Central memory CD4-positive, alpha-beta T cell (primary cell): ENCODE measurements at places on chromosomes 7 and 10.

- DNase-seq, result no peak
Observed at GRCh38 chr10:86359111-86359510, 7.5 kb downstream of the GRID1 start.

DNA sequence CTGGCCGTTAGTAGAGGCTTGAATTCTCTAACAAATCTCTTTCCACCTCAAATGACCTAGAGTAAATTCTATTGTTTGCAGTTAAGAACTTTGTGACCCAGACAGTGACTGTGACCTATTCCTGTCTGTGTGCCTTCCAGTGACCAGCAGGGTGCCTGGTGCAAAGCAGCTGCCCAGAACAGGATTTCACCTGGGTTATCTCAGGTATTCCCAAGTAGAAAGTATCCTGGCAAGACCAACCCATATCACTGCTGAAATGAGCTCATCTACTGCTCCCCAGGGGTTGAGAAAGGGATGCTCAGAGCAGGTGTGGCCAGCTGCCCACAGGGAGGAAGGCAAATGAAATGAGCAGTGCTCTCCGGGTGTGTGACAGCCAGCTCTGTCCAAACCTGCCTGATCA, 2.1 kb upstream of the MSMB start:
- DNase-seq, result no peak

DNA sequence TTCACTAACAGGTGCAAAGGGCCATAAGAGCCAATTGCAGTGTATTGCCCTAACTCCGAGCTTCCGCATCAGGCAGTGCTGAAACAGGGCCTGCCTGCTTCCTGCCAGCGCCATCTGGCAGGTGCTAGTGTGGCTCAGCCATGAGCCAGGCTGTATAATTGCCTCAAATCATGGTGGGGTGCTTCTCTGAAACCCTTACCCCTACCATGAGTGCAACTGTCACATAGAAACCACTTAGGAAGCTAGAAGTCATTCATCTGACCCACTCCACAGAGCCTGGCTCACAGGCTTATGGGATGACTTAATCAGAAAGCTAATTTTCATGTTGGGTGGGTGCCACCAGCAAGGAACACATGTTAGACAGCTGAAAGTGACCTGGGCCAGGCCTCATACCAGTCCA, 133.3 kb upstream of the LAMB4 start:
- DNase-seq, result no peak

- no peak for DNase-seq
Observed at GRCh38 chr10:16929069-16929468, 111.8 kb upstream of the RSU1 start.

- DNase-seq, result no peak
Observed at GRCh38 chr10:44908066-44908749, 2.9 kb upstream of the TMEM72 start.

DNA sequence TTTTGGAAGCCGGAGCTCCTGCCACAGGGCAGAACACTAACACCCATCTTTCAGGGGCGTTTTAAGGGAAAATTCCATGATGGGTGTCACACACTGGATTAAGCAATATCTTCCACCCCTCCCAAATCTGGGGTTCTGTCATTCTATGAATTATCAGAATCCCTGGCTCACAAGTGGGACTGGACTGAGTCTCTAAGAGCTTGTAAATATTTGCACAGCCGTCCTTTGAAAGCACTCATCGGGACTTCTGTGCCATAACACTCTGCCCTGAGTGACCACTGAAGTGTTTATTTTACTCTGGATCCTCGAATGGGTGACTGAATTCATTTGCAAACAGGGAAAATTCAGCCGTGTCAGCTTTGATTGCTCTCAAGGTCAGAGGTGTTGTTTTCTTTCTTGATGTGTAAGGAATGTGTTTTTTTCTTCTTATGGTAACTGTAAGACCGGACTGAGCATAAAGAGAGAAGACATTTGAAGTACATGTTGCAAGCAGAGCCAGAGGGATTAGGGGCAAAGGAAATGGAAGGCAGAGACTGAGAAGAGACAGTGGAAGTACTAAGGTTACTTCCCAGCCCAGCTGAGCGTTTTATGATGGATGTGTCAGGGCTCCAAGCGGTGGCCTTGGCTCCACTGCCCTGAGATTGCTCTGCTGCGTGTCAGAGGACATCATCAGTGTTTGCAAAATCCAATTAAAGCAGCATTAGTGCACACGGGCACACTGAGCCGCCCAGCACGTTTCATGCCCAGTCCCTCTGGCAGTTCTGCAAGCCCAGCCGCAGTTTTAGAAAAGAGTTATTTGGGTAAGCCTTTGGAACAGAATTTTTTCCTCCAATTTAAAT, 17.7 kb upstream of the GTPBP4 start:
- DNase-seq, result no peak

DNA sequence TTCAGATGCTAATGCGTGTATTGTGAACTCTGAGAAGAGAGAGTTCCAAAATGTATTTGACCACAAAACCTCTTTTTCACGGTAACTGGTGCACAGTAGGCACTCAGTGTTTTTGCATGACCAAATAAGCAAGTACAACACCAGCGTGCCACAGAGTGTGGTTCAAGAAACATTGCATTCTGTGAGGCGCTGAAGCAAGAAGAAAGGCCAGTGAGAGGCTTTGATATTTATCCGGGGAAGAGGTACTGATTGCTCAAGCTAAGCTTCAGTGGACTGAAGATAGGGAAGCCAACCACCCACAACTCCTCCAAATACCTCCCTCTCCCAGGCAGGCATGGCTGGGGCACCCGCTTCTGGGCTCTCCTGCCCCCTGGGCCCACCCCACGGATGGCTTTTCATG, 611.2 kb downstream of the SDK1 start:
- no peak for DNase-seq

- no peak for DNase-seq
Observed at GRCh38 chr10:34835908-34836508, 20.9 kb upstream of the PARD3 start.

DNA sequence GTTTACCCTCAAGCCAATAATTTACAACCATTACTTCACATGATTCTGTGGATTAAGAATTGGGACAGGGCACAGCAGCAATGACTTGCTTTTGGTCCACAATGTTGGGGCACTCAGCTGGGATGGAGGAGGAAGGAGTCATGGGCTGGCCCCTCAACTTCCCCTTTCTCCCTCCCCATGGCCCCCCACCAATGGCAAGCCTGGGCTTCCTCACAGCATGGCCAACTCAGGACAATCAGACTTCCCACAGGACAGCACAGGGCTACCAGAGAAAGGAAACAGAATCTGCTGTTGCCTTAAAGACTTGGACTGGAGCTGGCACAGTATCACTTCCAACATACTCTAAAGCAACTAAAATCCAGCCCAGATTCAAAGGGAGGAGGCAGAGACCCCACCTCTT, 160.7 kb downstream of the PTPN20 start:
- DNase-seq, result no peak

DNA sequence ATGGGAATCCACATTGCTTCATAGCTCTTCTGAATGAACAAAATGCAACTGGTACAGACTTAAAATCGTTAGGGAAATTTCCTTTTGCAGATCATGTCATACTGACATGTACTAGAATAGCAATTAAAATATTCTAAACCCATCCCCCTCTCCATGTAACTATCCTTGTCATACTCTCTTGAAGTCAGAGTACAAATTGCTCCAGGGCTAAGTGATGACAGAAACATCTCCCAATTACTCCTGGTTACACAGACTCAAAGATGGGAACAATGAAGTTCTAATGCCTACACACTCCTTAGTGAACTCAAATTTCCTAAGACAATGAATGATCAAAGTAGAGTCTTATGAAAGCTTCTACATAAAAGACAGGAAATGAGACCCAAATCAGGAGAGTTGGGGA, 87.2 kb downstream of the PDE1C start:
- no peak for DNase-seq

- DNase-seq, result no peak
Observed at GRCh38 chr10:19316204-19316870, 267.7 kb downstream of the MALRD1 start.

DNA sequence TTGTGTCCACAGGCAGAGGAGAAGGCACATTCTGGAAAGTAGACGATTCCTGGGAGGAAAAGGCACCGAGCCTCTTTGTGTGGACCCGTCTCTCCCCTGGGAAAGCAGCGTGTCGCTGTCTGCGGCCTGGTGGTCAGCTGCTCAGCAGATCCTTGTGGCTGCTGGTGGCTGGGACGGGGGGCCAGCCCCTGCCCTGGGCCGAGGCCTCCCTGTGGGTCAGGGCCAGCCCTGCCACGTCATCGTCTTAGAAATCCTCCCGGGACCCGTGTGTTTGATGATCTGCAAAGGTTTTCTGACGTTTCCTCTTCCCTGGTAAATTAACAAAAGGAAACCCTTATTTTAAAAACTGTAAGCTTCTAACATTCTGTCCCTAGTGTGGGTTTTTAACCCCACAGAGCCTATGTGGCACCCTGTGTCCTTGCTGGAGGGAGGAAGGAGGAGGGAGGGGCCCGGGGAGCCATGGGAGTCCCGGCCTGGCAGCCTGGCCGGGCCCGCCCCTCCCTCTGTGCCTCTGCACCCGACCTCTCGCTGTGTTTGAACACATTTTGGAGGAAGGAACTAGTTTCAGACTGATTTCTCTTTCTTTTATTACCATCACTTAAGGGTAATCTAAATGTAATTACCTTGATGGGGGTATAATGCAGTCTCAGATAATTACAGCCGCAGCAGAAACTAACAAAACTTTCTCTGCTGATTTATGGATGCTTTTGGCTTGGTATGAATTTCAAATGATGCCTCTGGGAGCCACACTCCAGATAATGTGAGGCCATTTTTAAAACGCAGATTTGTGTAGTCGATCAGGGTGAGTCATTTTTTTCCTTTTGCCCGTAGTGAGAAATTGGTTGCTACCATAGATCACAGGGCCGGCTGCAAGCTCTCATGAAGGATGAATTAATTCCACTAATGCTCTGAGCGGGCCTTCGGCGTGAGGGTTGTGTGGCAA, 85.5 kb downstream of the NKX6-2 start:
- DNase-seq, result no peak

- no peak for DNase-seq
Observed at GRCh38 chr7:84181628-84182027, 13.0 kb downstream of the SEMA3A start.

DNA sequence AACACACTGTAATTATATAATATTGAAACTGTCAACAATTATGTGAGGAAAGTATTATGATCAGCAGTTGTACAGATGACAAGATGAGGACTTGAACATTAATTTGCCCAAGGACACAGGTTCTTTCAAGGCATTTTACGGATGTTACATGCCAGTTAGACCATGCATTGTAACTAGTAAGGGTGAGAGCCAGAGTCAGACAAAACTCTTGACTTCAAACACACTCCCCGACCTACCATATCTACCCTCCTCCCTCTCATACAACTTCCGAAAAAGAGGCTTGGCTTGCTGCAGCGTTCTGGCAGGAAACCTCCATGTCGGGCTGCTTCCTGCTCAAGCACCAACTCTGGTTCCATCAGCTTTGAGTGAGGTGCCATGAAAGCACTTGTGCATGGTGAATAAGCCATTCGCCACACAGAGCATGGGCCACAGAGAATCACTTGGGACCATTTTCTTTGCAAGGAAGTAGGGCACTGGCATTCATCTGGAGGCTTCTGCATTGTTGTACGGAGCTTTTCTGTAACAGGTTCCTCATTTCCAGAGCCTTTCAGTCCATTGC, 53.2 kb downstream of the FOXI2 start:
- no peak for DNase-seq

GRCh38 chr7:105030447-105030846, 16.4 kb downstream of the KMT2E start:
- DNase-seq, result no peak

- DNase-seq, result no peak
Observed at GRCh38 chr7:13024121-13024674, 336.8 kb downstream of the ARL4A start.

GRCh38 chr7:121178869-121179497, 149.8 kb upstream of the WNT16 start:
- no peak for DNase-seq

DNA sequence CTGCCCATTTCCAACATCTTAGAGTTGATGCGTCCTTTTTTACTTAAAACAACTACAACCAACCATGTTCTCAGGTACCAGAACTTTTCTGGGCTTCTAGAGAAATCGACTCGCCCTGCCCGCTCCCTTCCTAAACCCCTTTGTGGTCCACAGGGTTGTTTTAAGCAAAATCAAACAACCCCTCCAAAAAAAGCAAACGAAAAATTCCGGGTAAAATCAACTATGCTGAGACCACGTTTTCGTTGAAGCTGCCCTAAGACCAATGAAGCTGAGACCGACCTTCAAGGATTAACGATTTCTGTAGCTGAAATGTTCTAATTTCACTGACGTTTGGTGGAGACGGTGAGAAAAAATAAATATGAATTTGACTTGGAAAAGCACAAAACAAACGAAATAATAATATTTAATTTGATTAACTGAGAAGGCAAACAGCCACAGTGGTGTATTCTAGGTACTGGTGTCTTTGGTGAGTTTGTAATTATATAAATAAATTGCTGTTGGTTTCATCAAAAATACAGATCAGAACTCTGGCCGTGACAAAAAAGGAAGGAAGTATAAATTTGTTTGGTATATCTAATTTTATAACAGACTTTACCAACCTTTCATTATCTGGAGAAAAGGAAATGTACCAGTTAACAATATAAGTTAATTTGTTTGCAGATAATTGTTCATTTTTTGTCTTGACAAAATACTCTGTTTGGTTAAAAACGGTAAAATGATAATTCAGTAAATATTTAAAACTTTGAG, 4.7 kb upstream of the IGF2BP3 start:
- DNase-seq, result no peak

GRCh38 chr7:42359946-42360345, 122.9 kb upstream of the GLI3 start:
- no peak for DNase-seq

GRCh38 chr7:36994456-36995112, 270.3 kb upstream of the AOAH start:
- no peak for DNase-seq

- no peak for DNase-seq
Observed at GRCh38 chr10:95987685-95988426, 55.5 kb upstream of the CCNJ start.

DNA sequence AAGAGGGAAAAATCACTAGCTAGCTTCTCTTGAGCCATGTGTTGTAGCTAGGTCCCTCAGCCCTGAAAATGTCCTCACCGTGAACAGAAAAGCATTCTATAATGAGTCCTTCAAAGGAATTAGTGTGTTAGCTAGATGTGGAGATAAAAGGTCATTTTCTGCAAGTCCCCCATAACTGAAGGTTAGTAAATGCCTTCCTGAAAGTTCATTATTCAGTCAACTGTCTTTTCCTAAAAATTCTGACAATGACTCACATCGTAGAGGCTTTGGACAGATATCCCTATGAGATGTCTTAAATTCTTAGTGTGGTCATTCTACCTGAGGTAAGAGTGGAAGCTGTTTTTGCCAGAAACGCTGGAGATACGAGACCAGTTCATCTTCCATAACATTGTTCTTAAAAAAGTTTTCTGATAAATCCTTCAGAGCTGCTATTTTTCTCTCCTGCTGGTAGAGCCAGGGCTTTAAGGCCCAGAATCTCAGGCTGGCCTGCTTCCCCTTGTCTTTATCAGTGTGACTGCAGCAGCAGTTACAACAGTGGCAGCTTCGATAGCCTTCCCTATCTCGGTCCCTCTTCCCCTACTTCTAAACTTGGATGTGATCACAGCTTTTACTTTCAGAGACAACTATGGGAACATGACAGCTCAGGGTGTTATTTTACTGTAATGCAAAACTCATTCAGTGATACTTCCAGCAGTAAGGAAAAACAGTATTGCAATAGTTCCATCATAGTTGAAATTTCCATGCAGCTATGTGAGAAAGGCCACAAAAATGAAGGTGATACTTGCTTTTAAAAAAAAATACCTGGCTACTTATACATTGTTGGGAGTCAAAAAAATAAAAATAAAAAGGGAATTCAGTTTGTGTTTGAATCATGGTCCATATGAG, 37.3 kb upstream of the PRKAR2B start:
- DNase-seq, result no peak
